T-helper 22 cell (primary cell): ENCODE measurements at places on chromosomes 12 and 14.

GRCh38 chr14:91754185-91754584, 22.3 kb upstream of the CATSPERB start:
- no peak for DNase-seq

GRCh38 chr12:88955531-88955930, 375.3 kb upstream of the KITLG start:
- DNase-seq = no peak

DNA sequence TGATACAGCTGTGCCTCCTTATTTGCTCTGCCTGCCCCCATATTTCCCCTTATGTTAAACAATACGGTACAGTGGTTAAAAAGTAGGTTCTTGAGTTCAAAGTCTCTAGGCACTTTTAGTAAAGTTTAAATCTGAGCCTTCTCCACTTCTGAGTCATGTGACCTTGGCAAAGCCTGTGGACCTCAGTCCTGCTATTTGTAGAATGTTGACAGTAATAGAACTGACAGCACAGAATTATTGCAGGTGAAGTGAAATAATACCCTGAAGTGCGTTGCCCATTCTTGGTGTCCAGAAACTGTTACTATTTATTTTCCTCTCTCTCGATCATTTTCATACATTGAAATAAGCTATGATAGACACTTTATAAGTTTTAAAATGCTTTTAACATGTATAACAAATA, 499.7 kb downstream of the EGLN3 start:
- DNase-seq = no peak

- DNase-seq = no peak
Measured at GRCh38 chr12:63777340-63777739, 2.4 kb upstream of the RXYLT1 start.

DNA sequence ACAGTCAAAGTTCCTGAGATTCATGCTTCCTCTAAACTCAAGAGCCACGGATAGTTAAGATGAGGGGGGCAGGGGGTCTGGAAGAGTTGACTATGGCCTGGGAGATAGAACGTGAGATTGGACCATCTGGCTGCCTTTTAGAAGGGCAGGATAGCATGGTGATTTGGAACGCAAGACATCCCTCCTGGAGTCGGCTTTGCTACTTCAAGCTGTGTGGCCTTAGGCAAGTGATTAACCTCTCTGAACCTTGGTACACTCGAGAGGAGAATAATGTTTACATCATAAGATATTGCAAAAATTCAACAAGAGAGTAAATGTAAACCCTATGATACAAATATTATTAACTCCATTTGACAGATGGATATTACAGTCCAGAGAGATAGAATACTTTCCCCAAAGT, 49.7 kb downstream of the RPH3A start:
- DNase-seq = no peak

DNA sequence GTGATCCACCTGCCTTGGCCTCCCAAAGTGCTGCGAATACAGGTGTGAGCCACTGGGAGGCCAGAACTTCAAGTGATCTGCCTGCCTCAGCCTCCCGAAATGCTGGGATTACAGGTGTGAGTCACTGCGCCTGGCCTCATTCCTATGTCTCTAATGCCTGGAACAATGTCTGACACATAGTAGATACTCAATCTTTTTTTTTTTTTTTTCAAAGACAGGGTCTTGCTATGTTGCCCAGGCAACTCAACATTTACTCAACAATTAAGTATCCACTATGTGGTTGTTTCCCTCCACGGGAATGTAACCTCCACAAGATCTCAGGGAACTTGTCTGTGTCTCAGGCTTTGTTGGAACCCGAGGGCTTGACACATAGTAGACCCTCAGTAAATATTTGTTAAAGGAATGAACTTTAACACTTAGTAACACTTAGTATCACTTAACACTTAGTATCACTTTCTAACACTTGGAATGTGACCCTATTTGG, 3.0 kb upstream of the TMEM120B start:
- no peak for DNase-seq

GRCh38 chr14:37329189-37330001, 131.7 kb downstream of the MIPOL1 start:
- DNase-seq = no peak

DNA sequence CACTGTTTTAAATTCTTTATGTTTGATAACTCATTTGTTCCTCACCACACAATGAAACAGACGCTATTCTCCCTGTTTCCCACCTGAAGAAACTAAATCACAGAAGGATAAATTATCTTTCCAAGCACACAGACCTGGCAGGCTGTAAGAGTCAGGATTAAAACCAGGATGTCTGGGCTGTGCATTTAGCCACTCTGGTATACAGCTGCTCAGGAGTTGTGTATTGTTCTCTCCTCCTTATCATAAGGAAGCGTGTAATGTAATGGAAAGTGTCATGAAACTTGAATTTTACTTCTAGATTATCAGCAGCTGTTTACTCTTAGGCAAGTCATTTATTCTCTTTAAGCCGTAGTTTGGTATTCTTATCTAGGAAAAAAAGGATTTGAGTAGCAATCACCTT, 154.8 kb upstream of the LRIG3 start:
- DNase-seq = no peak

DNA sequence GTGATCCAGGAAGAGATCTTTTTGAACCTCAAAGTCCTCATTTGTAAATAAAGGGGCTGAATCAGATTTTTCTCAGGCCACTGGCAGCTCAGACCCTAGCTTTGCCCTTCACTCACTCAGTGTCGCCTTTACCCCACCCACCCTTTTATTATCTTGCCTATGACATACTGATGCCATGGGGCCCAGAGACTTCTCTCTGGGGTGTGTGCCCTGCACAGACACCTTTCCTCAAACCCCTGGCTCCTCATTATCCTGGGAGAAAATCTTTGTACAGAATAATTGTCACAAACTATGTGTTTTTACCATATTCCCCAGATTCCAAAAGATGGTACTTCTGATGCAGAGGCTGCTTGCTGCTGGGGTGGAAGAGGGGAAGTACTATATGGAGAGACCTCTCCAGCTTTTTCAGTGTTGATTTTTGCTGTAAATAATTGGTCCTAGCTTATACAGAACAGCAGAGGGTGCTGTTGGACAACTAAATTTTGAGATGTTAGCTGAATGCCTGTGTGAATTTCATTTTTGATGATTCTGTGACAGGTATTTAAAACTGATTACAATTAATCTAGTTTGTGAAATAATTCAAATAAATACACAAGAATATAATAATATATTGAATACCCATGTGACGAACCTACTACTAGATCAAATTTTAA, 53.9 kb upstream of the DCD start:
- no peak for DNase-seq

- DNase-seq = no peak
Measured at GRCh38 chr14:63248211-63248610, 44.0 kb downstream of the RHOJ start.

GRCh38 chr14:26255213-26255612, 342.6 kb downstream of the NOVA1 start:
- DNase-seq = no peak

GRCh38 chr14:30882431-30882830, 8.1 kb downstream of the COCH start:
- DNase-seq = no peak

- DNase-seq = no peak
Measured at GRCh38 chr12:42763682-42764081, 174.1 kb upstream of the PRICKLE1 start.

GRCh38 chr14:35113308-35113950, 8.4 kb downstream of the PPP2R3C start:
- DNase-seq = no peak

- DNase-seq = no peak
Measured at GRCh38 chr14:31027847-31028246, 1.7 kb upstream of the STRN3 start.

DNA sequence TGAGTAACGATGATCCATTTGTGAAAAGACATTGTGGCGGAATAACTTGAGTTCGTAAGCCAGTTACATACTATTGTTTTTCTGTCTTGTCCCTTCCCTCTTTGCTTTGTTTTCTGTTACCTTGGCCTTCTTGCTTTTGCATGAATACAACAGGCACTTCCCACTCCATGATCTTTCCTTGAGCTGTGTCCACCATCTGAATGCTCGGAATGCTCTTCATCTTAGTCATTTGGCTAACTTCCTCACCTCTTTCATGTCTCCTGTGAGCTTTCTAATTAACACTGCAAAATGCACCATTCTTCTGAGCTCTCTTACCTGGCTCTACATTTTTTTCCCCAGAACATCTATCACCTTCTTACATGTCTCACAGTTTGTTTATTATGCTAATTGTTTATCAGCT, 10.0 kb downstream of the KNTC1 start:
- no peak for DNase-seq

DNA sequence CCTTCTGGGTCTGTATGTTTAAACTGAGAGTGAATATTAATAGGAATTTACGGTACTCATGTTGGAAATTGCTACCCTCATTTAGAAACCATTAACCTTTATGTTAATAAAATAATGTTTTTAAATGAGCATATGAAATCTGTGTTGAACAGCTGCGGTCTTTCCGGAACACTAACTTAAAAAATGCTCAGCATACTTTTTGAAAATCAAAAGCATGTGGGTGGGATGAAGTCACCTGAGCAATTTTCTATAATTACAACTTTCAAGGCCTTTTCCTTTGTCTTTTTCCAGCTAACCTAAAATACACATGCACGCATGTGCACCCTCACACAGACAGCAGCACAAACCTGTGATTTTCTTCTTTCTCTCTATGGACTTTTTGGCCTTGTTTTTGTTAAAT, 39.8 kb downstream of the BORCS5 start:
- no peak for DNase-seq

DNA sequence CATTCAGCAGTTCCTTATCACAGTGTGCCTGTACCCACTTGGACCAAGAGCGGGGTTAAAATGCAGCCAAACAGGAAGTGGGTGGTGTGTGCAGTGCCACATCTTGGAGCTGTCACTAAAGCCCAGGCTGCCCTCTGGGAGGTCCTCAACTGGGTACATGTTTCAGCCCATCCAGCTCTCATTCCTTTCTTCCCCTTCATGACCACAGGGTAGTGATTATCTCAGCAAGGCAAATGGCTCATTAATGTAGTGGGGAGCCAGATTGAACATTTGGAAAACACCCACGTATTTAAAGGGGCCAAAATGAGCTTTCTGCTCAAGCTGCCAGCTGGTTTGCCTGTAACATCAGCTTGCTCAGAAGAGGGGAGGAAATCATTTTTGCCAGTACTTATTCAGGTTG, 210.8 kb upstream of the BTG1 start:
- no peak for DNase-seq

DNA sequence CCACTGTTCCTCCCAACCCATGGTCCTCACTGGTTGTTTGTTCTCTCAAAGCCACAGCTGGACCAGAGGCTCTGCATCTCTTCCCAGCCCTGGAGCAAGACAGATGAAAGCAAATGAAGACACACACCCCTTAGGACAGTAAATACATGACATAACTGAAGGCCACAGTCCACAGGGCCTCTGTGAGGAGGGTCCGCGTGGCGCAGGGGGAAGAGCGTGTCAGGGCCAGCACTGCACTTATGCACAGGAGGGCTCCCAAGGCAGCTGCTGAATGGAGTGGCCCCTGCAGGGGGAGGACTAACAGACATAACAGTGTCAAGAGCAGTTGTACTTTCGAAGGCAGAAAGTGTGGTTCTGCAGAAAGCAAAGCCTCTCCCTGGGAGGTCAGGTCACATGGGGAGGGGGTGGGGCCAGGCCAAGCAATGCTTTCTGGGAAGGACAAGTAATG, 79.9 kb downstream of the CHGA start:
- DNase-seq = no peak

- no peak for DNase-seq
Measured at GRCh38 chr12:66447643-66448042, 145.3 kb downstream of the HELB start.

DNA sequence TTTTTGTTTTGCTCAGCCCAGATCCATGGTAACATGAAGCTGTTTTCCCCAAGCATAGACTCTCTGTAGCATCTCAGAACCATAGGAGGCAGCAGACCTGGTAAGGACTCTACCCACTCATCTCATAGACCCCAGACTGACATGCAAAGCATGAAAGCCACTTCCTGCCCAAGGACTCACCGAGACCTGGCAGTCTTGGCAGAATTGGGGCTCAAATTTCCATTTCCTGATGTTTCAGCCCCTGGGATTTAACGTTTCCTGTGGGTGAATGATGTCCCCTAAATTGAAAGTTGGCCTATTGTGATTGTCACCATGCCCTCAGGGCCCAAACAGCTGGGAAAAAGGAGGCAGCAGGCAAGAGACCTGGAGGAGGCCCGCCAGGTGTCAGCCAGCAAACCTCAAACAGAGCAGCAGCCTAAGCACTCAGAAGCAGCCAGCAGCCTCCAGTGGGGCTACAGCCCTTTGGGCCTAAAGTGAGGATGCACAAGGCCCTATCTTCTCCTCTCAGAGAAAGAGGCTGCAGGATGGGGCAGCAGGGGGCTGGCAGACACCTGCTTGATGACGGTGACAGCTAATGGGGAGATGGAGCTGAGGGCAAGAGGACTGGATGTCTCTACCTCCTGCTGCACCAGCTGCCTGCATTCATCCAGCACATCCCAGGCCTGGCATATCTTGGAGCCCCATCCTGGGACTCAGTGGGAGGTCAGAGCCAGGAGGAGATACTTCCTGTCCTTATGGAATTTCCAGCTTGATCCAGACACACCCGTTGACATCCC, 8.5 kb downstream of the KRT85 start:
- no peak for DNase-seq

- DNase-seq = peak; percentile 16
Measured at GRCh38 chr14:66070542-66071319, 415.4 kb upstream of the CCDC196 start.

- DNase-seq = no peak
Measured at GRCh38 chr12:85273381-85274314, 6.4 kb upstream of the ALX1 start.

- no peak for DNase-seq
Measured at GRCh38 chr12:127896661-127897060, 370.3 kb upstream of the TMEM132C start.

GRCh38 chr14:52910572-52910971, 40.3 kb downstream of the FERMT2 start:
- no peak for DNase-seq

GRCh38 chr12:82866227-82866775, 179.6 kb downstream of the TMTC2 start:
- no peak for DNase-seq

DNA sequence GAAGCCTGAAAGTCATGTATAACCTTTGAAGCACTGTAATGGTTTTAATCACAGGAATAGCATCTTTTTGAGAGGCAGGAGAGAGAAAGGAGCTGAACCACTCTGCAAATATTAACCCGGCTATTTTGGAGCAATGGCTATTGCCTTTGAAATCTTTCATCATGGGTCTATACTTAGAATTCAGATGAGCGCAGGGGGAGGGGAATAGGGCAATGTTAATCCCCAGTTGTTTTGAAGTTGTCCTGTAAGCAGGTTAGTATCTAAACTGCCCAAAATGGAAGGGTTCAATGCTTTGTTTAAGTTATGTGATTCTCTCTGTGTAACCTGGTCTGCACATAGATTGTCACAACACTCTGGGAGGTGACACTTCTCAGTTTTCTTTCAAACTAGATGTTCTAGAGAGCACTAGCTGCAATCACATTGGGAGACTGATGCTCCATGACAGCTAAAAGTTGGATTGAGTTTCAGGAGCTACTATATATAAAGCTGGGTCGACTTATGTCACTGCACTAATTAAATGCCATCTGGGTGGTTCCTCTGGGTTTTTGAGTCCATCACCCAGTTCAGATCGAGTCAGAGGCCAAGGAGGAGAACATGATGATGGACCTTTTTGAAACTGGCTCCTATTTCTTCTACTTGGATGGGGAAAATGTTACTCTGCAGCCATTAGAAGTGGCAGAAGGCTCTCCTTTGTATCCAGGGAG, at the start of gene MYF6:
Gene MYF6, plus strand, starts transcription at position 509 of the 704 bp plus-strand sequence. Its CDS starts 86 bp downstream, at position 595.
- no peak for DNase-seq

- no peak for DNase-seq
Measured at GRCh38 chr14:63891148-63891975, 38.6 kb downstream of the SYNE2 start.

- no peak for DNase-seq
Measured at GRCh38 chr12:6059221-6059620, 65.2 kb downstream of the VWF start.
